ENCODE measurements at places on chromosomes 2 and 18.

DNA sequence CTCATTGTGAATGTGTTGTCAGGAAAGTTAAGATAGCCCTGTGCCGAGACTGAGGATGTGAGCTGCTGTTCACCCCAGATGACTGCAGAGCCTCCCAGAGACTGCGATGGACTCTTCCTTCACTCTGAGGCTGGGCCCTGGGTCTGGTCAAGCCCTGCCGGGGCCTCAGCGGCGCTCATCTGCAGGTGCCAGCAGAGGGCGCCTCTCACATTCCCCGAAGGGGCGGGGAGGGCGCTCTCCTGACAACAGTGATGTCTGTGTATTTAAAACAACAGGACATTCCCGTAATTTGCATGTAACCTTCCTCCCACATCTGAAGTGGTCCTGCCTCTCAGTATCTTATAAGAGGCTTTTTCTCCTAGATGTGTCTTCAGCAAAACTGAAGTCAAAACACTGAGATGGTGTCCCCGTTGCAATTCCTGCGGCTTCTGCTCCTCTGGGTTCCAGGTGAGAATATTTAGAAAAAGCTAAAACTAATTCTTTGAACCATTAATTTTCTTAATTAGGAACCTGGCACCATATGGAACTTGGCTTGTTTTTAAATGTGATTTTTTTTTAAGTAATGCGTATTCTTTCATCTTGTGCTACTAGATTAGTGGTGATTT, 1377.9 kb downstream of the RPIA start:
- no peak for DNase-seq

- DNase-seq: no peak
These were observed 68.5 kb downstream of the TMEM18 start for GRCh38 chr2:608711-609110.

DNA sequence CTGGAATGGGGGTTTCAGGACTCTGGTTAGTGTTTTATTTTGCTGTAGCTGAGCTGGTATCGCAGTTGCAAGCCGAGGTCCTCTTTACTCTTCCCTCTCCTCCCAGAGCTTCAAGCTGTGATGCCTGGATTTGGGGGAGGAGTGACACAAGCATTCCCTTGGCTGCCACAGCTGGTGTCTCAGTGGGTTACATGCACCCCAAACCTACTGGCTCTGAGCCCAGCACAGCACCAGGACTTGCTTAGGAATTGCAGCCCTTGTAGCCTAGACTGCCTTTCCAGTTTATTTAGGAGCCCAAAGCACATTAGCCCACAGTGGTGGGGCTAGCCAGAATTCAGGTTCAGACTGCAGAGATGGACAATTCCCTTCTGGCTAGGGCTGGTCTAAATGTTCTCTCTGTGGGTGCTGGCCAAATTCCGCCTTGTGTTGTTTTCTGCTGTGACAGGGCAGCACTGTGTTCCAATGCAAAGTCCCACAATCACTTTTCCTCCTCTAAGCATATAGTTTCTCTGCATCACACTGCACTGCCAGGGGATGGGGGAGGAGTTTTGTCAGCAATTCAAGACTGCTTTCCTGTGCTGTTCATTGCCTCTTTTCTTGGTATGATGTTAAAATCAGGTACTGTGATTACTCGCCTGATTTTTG, 122.8 kb downstream of the SLC4A10 start:
- no peak for DNase-seq

- DNase-seq: no peak
These were observed 288.0 kb downstream of the TDRD15 start for GRCh38 chr2:21411741-21412140.

GRCh38 chr18:70246061-70246466, 40.6 kb upstream of the RTTN start:
- no peak for DNase-seq

DNA sequence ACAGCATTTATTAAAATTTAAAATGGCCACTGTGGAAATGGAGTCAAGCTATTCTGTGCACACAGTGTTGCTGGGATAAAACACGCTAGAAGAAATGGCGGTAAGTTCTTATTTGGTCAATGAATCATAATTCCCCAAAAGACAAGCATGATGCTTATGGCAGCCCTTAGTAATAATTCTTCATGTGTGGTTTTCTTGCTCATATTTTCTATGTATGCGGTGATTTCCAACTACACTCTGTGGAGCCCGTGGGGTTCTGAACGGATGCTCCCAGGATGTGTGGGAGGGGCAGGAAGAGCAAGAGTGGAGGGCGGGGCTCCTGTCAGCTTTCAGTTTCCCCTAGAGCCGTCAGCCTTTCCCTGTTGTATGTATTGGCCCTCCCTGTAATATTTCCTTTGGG, 91.7 kb upstream of the RMDN2 start:
- no peak for DNase-seq

DNA sequence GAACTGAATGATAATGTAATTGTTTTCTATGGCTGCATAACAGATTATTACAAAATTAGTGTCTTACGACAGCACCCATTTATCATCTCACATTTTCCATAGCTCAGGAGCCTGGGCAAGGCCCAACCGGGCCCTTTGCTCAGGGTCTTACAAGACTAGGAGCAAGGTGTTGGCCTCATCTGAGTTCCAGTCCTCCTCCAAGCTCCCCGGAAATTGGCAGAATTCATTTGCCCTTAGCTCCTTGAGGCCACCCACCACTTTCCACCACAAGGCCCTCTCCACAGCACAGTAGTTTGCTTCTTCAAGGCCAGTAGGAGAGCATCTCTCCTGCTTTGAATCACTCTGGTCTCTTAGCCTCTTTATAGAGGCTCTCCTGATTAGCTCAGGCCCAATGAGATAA, 89.2 kb upstream of the SALL3 start:
- DNase-seq: no peak

GRCh38 chr2:58042486-58042970, 4.1 kb upstream of the VRK2 start:
- DNase-seq: peak; percentile 66

GRCh38 chr2:234304950-234305349, 191.9 kb downstream of the ARL4C start:
- DNase-seq: peak; percentile 63

GRCh38 chr2:79529636-79530035, 16.8 kb downstream of the CTNNA2 start:
- peak; percentile 9 for DNase-seq

GRCh38 chr2:38214209-38214717, 138.3 kb upstream of the CYP1B1 start:
- DNase-seq: no peak

- DNase-seq: no peak
These were observed 323.2 kb downstream of the LRRTM1 start for GRCh38 chr2:79981316-79981715.

DNA sequence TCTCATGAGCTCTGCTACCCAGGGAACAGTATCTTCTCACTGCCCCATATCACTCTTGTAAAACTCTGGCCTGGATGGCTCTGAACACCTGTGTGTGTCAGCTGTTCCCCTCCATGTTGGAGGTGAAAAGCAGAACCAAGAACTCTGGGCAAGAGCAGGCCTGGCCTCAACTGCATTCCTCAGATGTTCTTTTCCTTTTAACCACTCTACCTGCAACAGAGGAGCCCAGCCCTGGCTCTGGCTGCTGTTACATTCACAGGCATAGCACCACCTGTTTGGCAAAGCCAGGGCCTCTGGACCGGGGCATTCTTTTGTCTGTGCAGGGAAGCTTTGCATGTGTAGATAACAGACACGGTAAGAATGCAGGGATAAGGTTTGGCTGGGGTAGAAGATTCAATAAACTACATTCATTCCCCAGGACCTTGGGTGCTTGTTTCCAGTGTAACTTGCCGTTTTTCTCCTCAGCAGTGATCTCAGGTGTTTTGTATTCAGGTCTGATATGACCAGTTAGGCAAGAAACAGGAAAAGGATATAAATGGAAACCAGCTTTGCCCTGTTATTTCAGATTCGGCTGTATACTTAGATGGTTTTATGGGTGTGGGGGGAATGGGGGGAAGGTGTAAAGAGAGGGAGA, 95.1 kb downstream of the SPTBN1 start:
- no peak for DNase-seq

GRCh38 chr2:64658269-64658668, 4.6 kb upstream of the SERTAD2 start:
- no peak for DNase-seq

DNA sequence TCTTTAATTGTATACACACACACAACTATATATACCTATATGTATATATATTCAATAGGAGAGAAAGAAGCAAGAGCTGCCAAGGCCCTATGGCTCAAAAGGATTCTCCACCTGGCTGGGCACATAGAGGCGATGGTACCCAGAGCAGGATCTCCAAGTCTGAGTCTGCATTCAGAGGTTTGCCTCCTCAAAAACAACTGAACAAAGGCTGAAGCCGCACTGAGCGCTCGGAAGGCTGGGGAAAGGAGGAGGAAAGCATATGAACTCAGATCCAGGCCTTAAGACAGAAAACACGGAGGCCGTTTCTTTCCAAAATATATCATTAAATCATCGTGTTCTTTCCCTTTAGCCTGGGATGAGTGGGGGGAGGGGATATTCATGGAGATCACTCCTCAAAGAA, 3.6 kb downstream of the HOXD12 start:
- no peak for DNase-seq

GRCh38 chr2:20330192-20330591, 20.5 kb downstream of the PUM2 start:
- no peak for DNase-seq

DNA sequence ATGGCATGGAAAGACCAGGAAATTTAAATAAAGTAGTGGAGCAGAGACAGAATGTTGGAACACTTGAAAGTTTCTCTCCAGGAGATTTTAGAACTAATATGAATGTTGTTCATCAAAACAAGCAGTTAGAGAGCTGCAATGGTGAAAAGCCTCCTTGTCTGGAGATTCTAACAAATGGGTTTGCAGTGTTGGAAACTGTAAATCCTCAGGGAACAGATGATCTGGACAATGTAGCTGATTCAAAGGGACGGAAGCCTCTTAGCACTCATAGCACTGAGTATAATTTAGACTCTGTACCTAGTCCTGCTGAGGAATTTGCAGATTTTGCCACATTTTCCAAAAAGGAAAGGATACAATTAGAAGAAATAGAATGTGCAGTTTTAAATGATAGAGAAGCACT, 27.7 kb downstream of the AFTPH start:
- DNase-seq: no peak

DNA sequence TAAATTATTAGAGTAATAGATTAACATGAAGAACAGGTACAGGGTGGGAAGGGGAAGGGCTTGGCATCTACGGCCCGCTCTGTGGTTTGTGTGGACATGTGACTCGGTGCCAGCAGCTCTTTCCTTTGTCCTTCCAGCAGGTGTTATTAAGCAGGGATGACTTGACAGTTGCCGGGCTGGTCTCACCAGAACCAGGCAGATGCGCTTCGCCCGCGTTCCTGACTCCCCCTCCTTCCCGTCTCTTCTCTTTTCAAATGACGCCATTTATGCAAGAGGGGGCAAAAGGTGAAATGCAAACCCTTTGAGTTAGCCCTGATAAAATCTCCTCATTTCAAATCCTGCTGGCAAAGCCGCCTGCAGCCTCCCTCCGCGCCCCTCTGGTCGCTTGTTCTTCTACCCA, 38.9 kb upstream of the MGAT4A start:
- DNase-seq: no peak
